ENCODE measurements at places on chromosomes 2 and 18.

DNA sequence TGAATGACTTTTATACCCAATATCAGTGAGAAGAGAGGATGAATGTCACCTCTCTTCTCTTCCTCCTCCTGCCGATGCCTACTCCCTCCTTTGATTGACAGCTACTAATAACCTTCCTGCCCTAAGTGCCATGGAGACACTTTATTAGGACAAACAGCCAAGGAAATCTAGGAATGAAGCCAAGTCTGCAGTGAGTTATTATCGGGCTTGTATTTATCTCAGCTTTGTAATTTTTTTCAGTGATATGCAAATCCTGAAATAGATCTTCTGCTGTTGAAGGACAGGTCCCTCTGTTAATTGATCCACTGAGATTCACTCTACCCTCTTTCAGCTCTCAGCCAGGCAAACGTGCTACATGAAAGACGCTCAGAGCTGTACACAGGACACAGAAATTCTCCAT, 686.7 kb downstream of the TMEM182 start:
- no peak for DNase-seq

- DNase-seq, result no peak
Observed at GRCh38 chr2:15284614-15285013, 276.5 kb downstream of the NBAS start.

GRCh38 chr2:26905341-26906198, 57.6 kb downstream of the DPYSL5 start:
- DNase-seq, result no peak

GRCh38 chr2:3505771-3506170, 13.6 kb downstream of the ADI1 start:
- DNase-seq, result no peak

- DNase-seq, result no peak
Observed at GRCh38 chr2:95350368-95350767, 52.1 kb upstream of the FAHD2A start.

DNA sequence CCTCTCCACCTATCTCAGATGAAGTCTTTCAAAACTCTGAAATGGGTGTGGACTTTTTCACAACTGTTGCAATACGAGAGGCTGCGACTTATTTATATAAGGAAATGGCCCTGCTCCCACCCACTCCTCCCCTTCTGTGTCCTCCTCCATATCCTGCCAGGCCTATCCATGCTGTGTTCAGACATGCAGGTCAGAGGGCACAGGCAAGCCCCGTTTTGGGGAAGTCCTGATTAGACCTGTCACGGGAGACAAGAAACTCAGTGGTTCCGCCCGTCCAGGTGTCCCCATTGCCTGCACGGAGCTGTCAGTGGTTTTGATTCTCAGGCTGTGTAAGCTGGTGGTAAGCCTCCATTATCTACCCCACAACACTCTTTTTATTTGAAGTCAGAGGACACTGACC, 99.6 kb upstream of the MGAT5 start:
- peak; percentile 13 for DNase-seq

- no peak for DNase-seq
Observed at GRCh38 chr2:69937968-69938367, 23.1 kb downstream of the MXD1 start.

DNA sequence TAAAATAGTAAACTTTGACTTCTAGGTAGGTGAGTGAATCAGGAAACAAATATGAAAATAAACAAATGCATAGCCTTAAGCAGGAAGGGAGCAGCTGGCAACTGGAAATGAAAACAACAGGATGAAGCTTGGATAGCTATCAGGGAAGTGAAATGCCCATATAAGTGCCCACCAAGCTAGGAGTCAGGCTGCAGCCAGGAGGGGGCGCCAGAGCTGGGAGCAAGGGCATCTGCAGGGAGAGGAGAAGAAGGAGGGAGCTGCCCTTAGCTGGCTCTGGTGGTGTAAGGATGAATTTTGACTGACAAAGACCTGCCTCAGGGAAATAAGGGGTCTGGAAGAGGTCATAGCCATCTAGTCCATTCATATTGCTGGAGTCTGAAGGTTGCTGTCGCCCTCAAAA, 298.3 kb downstream of the TDRD15 start:
- DNase-seq, result peak; percentile 37

GRCh38 chr2:184692141-184692734, 93.9 kb downstream of the ZNF804A start:
- DNase-seq, result no peak

DNA sequence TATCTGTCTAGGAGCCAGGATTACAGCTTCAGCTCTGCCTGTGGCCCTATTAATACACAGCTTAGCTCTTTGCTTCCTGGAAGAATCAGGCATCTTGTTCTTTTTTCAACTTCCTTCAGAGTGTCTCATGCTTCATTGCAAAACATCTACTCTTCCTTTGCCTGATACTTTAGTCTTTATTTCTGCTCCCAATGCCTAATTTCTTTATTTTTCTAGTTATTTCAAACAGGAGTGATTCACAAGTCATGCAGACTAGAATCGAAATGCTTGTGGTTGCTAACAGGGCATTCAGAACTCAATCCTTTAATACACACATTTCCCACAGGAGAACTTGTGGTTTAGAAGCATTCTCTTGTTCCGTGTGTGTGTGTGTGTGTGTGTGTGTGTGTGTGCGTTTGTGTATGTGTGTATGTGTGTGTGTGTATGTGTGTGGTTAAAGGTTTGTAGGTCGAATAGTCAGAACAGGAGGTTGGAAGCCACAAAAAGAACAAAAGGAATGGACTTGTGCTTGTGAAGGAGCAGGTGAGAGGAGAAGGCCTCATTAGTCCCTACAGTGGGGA, 28.3 kb upstream of the INSIG2 start:
- no peak for DNase-seq

DNA sequence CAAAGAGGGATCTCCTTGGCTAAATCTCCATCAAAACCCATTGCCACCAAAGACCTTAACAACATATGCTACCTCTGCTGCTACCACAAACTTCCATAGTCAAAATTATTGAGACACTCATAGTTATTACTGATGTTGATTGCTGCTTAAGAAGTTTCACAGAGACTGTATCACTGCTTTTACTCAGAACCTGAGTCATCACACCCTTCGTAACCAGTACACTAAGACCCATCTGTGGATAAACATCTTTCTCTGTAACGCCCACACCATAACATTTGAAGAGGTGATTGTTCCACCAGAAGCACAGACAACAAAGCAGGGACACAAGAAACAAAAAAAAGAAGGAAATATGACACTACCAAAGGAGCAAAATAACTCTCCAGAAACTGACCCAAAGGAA, 1563.1 kb downstream of the LRP1B start:
- no peak for DNase-seq

DNA sequence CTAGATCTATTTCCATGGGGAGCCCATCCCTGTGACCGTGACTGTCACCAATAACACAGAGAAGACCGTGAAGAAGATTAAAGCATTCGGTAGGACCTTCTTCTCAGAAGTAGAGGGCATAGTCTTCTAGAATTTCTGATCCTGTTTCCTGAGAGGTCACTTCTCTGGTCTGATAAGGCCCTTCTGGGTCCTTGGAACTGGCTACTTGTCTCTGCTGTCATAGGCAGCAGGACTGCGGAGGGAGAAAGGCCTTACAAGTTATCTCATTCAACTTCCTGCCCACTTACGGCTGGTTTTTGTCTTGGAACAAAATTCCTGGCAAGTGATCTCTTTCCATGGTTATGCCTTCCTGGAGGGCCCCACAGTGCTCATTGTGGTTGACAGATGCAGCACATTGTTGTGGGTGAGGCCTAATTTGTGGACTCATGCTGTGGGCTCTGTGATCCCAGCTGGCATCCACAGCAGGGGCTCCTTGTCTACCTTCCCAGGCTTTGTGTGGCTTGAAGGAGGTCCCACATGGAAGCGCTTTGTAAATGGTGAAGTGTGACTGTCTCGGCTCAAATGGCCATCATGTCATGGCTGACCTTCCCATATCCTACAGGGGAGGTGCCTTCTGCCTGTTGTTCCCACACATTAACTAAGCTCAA, 22.0 kb downstream of the SAG start:
- DNase-seq, result no peak

GRCh38 chr2:239144713-239144999, 256.2 kb downstream of the HDAC4 start:
- no peak for DNase-seq

- DNase-seq, result no peak
Observed at GRCh38 chr2:96664366-96664925, 21.9 kb downstream of the FER1L5 start.

DNA sequence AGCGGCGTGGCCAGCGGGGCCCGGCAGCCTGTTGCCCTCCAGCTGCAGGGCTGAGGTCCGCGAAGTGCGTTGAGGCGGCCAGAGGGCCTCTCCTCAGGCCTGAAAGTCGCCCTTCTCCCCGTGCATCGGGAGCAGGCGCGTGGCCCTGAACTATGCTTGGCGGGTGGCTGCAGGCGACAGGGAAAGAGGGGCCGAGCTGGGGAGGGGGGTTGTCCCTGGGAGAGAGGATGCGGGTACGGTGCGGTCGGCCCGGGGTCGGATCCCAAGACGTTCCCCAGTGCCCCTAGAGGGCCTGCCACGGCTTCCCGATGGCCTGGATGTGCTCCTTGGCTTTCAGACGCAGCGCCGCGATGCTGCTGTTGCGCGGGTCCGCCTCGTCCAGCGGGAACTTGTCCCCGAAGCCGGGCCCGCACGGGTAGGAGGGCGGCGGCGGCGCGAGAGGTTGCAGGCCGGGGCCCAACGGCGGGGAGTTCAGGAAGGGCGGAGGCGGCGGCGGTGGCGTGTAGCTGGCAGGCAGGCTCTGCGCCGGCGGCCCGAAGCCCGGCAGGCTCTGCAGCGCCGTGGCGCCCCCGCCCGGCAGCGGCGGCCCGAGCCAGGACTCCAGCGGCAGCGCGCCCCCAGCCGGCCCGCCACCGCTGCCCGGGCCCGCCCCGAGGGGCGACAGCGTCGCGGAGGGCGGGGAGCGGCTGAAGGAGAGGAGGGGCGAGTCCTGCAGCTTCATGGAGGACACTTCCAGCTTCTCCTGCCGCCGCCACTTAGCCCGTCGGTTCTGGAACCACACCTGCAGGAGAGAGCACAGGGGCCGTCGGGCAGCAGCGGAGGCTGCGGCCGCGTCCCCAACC, 4.3 kb downstream of the RAX start:
- peak; percentile 62 for DNase-seq
